ENCODE measurements at places on chromosomes 2 and 18. TPM values are rescaled to one million over a fixed set of nuclear protein-coding genes. Genes with fewer than 3 reads are reported as not detected.

TBR1 gene
- total RNA-seq: 0.14 TPM

TIA1 gene
- total RNA-seq: 108 TPM

SERPINB8 gene
- 7.8 TPM for total RNA-seq

ZSWIM2 gene
- total RNA-seq: not detected

MATN3 gene
- not detected for total RNA-seq

ACADL gene
- total RNA-seq: not detected

TMEM17 gene
- not detected for total RNA-seq

GREB1 gene
- 1.2 TPM for total RNA-seq

BOLL gene
- total RNA-seq: not detected

NAB1 gene
- total RNA-seq: 45.2 TPM

KCNIP3 gene
- not detected for total RNA-seq

RAPGEF4 gene
- 1.0 TPM for total RNA-seq

KCNG2 gene
- total RNA-seq: not detected

MSTN gene
- total RNA-seq: not detected

HJURP gene
- 77.3 TPM for total RNA-seq

CROCC2 gene
- not detected for total RNA-seq

GPR35 gene
- 7.9 TPM for total RNA-seq

FSIP2 gene
- total RNA-seq: 0.35 TPM

PIEZO2 gene
- total RNA-seq: not detected

SLC8A1 gene
- total RNA-seq: 0.43 TPM

ACMSD gene
- total RNA-seq: not detected

ADRA2B gene
- total RNA-seq: 0.61 TPM

GKN1 gene
- not detected for total RNA-seq

USP40 gene
- 22.9 TPM for total RNA-seq

TSGA10 gene
- total RNA-seq: 5.2 TPM

ZNF892 gene
- total RNA-seq: 3.9 TPM

OTX1 gene
- not detected for total RNA-seq

MOGAT1 gene
- not detected for total RNA-seq

AQP12B gene
- total RNA-seq: not detected

RNU2-63P gene
- total RNA-seq: 12.6 TPM

FAM117B gene
- total RNA-seq: 17.7 TPM

SPDYA gene
- 2.0 TPM for total RNA-seq

UGT1A5 gene
- not detected for total RNA-seq

APLF gene
- 2.1 TPM for total RNA-seq

SMYD1 gene
- not detected for total RNA-seq

FOXI3 gene
- not detected for total RNA-seq

IL1RN gene
- total RNA-seq: 2.1 TPM

CTNNA2 gene
- not detected for total RNA-seq

LIPG gene
- total RNA-seq: 0.60 TPM

ARHGEF33 gene
- 0.14 TPM for total RNA-seq

CTAGE1 gene
- total RNA-seq: not detected

TMX3 gene
- total RNA-seq: 44.0 TPM

IGFBP5 gene
- not detected for total RNA-seq

CHRNG gene
- not detected for total RNA-seq

TMEM237 gene
- 12.6 TPM for total RNA-seq

ZSCAN30 gene
- total RNA-seq: 39.6 TPM

MALT1 gene
- 34.0 TPM for total RNA-seq

EFR3B gene
- total RNA-seq: 1.2 TPM

COL5A2 gene
- 3.3 TPM for total RNA-seq

LAMA3 gene
- total RNA-seq: 0.16 TPM

NTSR2 gene
- not detected for total RNA-seq

ATP9B gene
- total RNA-seq: 25.9 TPM

REG3A gene
- total RNA-seq: not detected

KDM3A gene
- 67.1 TPM for total RNA-seq

STON1 gene
- 0.27 TPM for total RNA-seq

ARHGAP15 gene
- total RNA-seq: 91.4 TPM

TNFRSF11A gene
- total RNA-seq: 15.8 TPM
